ENCODE measurements at places on chromosomes 7 and 10.

DNA sequence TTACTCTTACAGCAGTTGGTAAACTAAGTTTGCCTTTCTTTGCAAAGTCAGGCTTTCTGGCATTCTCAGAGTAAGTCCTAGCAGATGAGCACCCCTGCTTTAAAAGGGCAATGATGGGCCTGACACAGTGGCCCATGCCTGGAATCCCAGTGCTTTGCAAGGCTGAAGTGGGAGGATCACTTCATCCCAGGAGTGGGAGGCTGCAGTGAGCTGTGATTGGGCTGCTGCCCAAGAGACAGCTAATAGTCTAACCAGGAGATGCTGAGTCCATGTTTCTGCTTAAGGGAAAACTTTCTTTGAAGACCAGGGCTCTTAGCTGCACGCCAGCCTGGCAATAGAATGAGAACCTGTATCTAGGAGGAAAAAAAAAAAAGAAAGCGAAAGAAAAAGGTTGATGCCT, 100.2 kb upstream of the MPP7 start:
- DNase-seq = no peak

GRCh38 chr7:70736715-70737460, 395.1 kb upstream of the GALNT17 start:
- DNase-seq = no peak

- DNase-seq = no peak
Observed at GRCh38 chr7:30074422-30075030, 46.3 kb downstream of the PLEKHA8 start.

DNA sequence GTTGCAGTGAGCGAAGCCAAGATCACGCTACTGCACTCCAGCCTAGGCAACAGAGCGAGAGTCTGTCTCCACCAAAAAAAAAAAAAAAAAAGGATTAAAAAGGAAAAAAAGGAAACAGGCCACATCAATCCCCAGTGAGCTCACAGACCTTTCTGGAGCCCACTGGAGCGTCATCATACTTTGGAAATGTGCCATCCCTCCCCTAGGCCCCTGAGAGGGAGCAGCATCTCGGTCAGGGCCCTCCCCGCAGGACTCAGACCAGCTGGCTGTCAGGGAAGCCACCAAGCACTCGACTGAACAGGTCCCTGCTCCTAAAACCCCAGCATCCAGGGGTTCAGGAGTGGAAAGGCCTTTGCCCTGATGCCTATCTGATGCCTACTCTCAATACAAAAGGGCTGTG, 97.9 kb upstream of the SH2B2 start:
- no peak for DNase-seq

- DNase-seq = no peak
Observed at GRCh38 chr10:11286261-11286852, 268.7 kb downstream of the CELF2 start.

DNA sequence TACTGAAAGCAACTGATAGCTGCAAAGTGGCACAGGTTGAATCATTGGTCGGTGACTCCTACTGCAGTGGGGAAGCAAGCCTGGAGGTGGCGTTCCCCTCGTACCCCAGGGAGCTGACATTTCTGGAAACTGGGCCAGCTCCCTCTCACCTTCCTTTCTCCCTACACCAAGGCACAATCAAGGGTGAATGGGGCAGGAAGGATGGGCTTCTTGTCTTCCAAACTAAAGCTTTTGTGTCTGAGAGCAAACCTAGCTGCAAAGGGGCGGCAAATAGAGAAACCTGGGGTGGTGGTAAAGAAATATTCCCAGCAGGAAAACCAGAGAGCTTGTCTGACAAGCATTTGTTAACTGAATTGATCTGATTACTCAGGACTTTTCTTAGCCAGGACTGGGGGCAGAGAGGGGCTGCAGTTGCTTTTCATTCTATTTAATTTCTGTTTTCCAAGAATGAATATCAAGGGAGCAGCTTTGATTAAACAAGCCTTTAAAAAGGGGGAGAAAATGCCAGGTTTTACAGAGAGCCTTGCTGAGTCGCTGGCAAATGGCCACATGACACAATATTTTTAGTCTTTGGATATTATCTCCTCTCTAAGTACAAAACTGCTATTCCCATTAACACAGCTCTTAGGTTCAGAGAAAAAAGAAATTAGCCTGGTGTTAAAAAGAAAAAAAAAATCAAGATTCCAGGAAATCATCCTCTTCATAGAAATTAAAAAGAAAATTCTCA, 27.8 kb downstream of the CDHR3 start:
- DNase-seq = no peak

GRCh38 chr10:13352519-13352918, 4.4 kb upstream of the SEPHS1 start:
- DNase-seq = no peak

- no peak for DNase-seq
Observed at GRCh38 chr10:96501985-96502384, 11.7 kb downstream of the TLL2 start.

GRCh38 chr7:97801108-97801507, 69.2 kb downstream of the TAC1 start:
- DNase-seq = no peak

DNA sequence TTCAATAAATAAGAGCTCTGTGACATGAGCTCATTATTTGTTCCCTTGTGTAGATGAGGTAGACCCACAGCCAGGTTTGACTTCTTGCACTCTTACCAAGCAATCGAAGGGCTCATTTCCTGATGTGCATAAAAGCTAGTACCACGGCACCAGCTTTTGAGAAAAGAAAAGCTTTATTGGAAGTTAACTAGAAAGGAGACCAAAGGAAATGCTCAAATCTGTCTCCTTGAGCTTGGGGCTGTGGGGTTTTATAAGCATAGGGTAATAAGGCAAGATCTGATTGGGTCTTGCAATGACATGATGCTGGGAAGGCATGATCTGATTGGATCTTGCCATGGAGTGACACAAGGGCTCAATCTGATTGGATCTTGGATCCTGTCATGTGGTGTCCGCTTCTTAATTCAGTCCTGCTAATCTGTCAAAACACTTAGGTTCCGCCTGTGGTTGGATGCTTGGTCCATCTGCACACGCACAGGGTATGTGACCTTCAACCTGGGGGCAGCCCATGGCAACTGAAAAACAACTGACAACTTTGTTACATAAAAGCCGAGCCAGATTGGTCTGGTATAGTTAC, 47.8 kb upstream of the FRMD4A start:
- no peak for DNase-seq

Data from WERI-Rb-1 (cell line).